ENCODE measurements at places on chromosomes 13 and 19.

DNA sequence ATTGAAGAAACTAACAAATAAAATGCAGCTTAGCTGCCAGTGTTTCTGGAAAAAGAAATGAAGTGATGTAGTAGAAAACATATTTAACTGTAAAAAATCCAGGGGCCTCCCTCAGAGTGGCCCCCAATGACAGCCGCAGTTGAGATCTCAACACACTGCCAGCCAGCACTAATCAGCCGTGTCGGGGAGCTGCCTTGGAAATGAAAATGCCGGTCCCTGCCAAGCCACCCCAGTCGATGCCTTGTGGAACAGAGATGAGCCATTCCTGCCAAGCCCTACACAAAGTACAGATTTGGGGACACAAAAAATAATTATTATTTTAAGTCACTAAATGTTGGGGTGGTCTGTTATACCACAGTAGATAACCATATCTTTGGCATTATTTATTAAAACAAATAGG, 1342.4 kb downstream of the EFNB2 start:
- DNase-seq = no peak

- no peak for DNase-seq
These were observed 21.4 kb upstream of the TNFSF14 start for GRCh38 chr19:6691342-6691741.

DNA sequence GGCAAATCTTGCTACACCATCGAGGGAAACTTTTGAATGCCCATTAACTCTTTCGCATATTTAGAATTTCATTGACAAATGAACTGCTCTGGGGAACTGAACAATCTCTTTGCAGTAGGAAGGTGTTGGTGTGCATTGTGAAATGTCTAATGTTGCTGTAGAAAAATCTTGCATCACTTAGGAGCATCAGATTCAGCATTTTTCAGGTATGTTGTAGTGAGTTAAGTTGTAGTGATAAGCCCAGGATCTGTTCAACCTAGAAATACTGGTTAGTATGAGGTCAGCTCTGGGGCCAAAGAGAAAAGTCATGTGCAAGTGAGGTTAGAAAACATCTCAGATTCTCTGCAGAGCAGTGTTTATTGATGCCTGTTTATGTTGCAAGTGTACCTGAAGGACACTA, 4.1 kb downstream of the FRY start:
- DNase-seq = no peak

DNA sequence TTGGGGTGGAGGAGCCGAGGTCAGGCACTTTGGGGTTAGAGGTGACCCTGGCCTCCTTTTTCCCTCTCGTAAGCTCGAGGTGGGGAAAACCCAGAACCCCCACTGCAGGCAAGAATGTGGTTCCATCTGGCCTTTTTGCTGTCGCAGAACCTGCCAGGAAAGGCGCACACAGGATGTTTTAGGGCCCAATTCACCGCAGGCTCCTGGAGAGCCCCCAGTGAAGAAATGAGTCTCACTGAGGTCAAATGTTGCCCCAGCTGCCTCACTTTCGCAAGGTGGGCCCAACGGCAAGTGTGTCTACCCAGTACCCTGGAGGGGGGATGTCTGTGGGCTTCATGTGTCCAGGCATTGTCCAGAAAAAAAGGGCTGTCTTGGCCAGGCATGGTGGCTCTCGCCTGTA, 61.8 kb downstream of the PEX11G start:
- DNase-seq = no peak

DNA sequence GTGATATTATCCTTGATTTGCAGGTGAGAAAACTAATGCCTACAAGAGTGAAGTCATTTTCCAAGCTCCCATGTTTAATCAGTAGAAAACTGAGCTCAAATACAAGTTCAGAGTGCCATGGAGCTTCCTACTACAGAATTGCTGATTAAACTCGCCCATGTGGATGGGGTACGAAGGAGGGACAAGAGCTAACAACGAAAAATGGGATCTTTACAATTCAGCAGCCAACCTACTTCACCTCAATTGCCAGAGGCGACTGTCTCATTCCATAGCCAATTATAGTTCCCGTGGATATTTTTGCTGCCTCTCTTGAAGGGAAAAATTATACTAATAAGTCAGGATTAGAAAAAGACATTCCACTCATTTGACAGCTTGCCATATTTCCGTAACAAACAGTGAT, 1155.1 kb downstream of the OLFM4 start:
- DNase-seq = no peak

DNA sequence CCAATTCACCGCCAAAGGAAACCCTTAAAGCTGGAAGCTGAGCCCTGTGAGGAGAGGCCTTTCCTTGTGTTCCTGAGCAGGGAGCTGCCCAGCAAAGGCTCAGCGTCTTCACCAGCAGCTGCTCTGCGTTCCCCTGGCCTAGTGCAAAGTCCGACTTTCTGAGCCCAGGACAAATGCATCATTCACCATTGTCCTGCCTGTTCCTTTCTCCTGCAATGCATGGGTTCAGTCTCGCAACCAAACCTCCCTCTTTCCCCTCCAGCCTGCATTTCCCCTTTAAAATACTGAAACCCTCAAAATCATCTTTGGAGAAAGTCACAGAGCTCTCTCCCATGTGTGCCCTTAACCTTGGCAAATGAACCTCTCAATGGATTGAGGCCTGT, 12.9 kb upstream of the TMEM255B start:
- DNase-seq = no peak

DNA sequence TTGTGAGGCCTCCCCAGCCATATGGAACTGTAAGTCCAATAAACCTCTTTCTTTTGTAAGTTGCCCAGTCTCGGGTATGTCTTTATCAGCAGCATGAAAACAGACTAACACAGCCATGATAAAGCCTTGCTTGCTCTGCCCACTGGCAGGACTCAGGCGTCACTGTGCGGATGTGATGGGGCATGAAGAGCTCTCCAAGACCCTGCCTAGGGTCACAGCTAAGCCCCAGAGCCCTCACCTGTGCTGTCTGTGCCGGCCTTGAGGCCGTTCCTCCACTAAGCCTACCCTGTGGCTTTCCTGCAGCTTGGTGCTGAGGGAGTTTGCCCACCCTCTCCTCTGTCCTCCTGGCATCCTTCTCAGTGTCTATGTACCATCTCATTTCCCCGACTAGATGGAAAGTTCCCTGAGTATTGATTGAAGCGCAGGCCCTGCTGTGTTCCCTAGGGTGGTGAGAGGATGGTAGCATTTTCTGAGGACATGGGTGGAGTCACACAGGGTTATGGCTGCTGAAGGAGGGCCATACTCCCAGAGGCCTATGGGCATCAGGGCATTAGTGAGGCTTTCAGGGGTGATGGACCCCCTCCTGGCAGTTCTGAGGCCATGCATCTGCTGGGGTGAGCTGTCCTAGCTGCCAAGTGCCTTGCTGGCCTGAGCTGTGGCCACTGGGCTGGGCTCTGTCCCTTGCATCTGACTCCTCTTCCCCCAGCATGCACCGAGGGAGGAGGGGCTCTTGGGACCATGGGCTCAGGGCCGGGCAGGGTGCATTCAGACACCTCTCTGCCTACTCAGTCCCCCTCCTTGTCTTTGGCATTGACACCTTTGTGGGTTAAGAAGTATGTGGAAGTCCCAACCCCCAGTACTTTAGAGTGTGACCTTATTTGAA, 75.3 kb downstream of the TEX29 start:
- DNase-seq = no peak

DNA sequence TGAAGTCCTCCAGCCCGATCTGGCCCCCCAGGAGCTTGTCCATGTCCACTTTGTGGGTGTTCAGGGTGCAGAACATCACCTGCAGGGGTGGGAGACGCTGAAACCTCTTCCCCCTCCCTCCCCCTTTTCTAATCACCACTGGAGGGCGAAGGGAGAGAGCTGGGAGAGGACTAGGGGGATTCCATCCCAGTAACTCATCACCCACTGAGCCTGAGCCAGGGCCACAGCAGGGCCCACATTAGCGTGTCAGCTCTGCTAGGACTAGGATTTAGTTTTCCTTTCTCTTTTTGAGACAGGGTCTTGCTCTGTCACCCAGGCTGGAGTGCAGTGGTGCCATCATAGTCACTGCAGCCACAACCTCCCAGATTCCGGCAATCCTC, 5.5 kb upstream of the PTGER1 start:
- no peak for DNase-seq

- no peak for DNase-seq
These were observed 20.1 kb downstream of the NOTCH3 start for GRCh38 chr19:15180451-15181390.

DNA sequence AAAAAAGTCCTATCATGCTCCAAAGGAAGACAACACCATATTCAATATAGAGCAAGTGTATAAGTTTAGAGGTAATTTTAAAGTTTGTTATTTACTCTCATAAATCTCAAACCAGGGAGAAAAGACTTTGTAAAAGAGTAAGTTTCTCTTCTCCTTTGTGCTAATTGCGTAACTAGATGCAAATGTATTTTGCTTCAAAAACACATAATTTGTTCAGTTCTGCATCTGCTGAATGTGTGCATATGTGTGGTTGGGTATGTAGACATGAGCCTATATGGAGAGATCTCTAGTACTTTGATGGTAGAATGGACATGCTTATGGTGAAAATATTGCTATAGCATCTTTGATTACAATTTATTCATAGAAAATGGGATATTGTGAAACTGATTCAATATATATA, 17.8 kb upstream of the MIR17HG start:
- DNase-seq = no peak

All from hypothalamus (tissue), 51 donors.